ENCODE measurements at places on chromosomes 5 and 9.

- DNase-seq: no peak
These were observed 19.0 kb downstream of the TMC1 start for GRCh38 chr9:72540348-72540873.

DNA sequence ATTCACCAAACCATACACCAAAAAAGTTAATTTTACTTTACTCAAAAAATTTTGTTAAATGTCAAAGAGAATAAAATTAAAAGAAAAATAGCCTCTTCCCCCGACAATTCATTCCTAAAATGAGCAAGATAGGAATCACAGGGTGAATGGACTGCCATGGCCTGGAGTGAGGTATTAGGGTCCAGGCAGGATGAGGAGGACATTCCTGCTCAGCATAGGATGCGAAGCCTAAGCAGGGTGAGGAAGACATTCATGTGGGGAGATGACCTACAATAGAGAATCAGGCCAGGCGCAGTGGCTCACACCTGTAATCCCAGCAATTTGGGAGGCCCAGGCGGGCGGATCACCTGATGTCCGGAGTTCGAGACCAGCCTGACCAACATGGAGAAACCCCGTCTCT, 8.4 kb downstream of the NUDCD2 start:
- no peak for DNase-seq

DNA sequence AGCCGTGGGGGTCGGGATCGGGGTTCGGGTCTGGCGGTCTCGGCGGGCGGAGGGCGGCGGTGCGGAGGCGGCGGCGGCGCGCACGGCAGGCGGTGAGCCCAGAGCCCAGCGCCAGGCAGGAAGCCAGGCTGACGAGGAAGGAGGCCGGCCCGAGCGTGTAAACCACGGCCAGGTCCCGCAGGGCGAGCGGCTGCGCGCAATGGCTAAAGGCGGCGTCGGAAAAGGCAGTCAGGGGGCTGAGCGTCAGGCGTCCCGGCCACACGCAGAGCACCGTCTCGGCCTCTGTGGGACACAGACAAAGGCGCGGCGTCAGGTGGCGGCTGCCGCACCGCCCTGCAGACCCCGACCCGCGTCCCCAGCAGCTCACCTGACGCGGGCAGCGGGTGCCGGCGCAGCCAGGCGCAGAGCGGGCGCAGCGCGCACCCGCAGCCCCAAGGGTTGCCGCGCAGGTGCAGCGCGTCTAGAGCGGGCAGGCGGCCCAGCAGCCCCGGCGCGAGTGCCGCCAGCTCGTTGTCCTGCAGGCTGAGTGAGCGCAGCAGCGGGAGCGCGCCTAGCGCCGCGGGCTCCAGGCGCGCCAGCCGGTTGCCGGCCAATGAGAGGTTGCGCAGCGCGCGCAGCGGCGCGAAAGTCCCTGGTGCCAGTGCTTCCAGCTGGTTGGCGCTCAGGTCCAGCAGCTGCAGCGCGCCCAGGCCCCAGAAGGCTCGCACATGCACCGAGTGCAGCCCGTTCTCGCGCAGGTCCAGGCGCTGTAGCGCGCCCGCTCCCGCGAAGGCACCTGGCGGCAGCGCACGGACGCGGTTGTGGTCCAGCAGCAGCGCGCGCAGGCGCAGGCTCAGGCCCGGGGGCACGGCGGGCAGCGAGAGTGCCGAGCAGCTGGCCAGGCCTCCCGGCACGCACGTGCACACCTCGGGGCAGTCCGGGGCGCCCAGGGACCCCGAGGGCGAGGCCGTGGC, 671 bp downstream of the LRRC26 start:
- no peak for DNase-seq

DNA sequence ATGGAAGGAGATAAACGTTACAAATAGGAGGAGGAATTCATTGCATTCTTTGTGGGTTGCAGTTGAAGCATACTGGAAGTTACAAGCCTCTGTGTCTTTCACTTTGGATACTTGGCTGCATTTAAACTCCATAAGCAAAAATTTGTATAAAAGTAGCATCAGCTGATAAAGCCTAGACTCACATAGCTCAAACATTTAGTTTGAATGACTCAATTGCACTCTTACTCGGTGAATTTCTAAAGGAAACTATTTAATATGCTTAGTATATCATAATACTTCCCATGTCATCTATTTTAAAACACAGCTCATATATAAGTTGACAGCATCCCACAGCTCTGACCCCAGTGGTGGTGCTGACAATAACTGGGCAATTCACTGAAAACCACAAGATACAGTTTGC, 596.6 kb upstream of the ZNF608 start:
- no peak for DNase-seq

DNA sequence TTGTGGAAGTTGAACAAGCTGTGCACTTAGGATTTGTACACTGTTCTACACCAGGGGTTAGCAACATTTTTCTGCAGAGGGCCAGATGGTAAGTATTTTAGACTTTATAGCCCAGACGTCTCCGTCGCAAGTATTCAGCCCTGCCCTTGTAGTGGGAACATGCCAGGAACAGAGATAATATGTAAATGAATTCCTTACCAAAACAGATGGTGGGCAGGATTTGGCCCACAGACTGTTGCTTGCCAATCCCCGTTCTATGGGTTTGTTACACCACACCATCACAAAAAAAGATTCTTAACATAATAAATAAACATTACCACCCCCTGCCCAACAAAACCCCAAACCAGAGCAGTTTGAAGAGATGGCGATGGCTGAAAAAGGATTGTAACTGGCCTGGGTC, 74.3 kb downstream of the AMBP start:
- DNase-seq: no peak

DNA sequence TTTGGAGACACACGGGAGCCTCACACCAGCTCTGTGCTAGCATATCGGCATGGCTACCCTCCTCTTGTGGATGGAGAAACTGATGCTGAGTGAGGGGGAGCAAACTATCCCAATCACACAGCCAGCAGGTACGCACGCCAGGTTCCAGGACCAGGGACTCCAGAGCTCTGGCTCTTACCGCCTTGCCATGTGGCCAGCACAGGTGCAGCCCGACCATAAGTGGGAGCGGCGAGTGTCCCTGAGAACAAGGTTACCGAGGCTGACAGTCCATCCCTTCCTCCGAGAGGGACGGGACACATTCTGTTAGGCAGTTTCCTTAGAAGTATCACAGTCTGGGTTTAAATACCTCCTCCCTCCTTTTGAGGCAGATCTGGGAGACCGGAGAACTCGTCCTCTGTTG, 86.0 kb downstream of the PAX5 start:
- no peak for DNase-seq

DNA sequence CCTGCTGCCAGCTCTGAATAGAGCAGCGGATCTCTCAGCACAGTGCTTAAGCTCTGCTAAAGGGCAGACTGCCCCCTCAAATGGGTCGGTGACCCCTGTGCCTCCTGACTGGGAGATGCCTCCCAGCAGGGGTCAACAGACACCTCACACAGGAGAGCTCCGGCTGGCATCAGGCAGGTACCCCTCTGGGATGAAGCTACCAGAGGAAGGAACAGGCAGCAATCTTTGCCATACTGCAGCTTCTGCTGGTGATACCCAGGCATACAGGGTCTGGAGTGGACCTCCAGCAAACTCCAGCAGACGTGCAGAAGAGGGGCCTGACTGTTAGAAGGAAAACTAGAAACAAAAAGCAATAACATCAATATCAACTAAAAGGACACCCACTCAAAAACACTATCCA, 131.6 kb downstream of the TMEM232 start:
- no peak for DNase-seq

- DNase-seq: no peak
These were observed 21.9 kb downstream of the GSN start for GRCh38 chr9:121289772-121290370.

DNA sequence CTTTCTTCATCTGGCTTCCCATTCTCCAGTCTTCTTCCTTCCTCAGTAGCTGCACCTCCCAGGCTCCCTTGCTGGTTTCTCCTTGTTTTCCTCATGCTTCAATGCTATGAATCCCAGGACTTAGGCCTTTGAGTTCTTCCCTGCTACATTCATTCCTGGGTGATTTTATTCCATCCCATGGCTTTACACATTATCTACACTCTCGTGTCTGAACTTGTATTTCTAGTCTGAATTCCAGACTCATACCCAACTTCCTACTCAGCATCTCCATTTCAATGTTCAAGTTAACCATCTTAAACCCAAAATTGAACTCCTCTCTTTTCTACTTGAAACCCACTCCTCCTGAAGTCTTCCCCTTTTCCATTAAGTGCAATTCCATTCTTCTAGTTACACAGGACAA, 20.0 kb downstream of the SLC24A2 start:
- DNase-seq: no peak

DNA sequence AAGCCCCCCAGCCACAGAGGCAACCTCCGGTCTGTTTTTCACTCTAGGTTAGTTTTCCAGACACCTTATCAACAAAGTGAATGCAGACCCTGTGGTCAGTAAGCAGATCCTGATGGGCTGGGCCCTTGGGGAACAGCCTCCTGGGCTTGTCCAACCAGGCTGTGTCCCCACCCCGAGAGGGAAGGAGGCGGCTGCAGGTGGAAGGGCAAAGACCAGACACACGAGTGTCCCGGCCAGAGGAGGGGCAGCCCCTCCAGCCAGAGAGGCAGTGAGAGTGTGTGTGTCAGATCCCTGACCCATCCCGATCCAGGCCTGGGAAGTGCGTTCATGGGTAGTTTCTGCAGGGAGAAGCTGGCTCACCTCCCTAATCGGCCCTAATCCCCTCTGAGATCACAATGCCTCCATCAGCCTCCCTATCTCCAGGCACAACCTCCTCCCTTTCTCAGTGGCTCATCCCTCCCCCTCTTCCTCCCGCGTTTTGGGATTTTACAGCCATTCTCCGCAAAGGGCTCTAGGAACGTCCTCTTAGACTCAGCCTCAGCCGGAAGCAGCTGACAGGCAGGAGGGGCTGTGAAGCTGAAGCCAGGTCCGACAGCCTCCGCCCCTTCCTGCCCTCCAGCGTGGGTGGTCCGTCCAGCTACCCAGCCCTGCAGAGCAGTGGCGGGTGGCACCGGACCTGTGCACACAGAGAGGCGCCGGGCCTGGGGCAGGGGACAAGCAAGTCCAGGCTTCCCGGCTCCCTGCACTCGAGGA, 9.7 kb downstream of the SLC12A7 start:
- DNase-seq: no peak

GRCh38 chr5:12214267-12215015, 310.2 kb upstream of the CTNND2 start:
- no peak for DNase-seq

DNA sequence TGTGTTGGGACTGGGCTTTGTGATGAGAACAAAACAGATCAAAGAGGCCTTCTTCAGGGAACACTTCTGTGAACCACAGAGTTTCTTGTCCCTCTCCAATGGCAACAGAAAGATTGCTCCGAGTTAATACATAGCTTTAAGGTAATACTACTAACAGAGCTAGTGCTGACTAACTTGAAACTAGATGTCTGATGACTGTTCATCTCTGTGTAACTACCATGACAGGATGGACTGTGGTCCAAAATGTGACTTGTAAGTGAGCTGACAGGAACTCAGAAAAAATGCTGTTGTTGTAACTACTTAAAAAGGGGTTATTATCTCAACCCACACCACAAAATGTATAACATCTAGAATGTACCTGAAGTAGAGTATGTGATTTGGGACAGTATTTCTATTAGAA, 630.2 kb upstream of the DMAC1 start:
- DNase-seq: no peak

DNA sequence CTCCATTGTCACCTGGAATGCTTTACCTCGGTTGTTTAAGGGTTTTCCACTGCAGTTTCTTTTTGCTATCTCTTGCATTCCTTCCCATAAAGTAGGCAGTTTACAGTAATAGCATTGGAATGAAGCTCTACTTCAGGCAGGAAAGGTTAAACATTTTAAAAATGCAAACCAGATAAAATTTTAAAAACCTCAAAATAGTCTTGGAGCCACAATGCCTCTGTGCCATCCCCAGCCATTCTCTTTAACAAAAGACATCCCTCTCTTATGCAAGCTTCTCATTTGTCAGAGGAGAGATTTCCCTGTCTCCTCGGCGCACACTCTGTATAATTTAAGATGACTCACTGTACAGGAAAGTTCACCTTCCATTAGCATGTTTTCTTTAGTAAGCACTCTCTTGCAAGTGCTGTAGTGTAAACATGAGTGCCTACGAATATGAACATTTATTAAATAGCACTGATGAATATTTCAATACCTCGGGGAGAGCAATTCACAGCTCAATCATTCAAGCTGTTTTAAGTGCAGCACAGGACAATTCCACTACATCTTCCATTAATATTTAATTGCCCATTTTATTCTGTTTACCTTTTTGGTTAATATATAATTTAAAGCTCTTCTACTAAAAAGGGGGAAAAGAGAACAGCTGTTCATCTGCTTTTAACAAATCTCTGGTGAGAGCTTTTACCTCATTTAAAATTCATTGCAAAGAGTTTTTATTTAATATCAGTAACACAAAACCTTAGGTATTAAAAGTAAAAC, 343.6 kb downstream of the SPATA31D1 start:
- DNase-seq: no peak

Measured in urinary bladder (tissue), 4 donors.